ENCODE measurements at places on chromosomes 12 and 14. TPM values are rescaled to one million over a fixed set of nuclear protein-coding genes. Genes with fewer than 3 reads are reported as not detected.

DNA sequence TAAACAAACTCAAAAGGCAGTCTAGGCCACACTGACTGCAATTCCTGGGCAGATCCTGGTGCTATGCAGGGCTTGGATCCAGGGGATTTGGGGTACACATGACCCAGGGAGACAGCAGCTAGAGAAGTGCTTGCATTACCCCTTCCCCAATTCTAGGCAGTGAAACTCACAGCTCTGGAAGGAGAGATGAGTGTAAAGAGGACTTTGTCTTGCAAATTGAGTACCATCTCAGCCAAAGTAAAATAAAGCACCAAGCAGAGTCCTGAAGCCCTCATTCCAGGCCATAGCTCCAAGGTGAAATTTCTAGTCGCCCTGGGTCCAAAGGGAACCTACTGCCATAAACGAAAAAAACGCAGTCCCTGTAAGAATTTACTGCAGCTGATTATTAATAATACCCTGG lies 644.9 kb upstream of the FLRT2 start:
- DNase-seq, result no peak
- no peak overlapping the region for H3K27ac ChIP-seq
- H3K4me3 ChIP-seq, result no peak overlapping the region
- H3K4me1 ChIP-seq, result no peaks in the 10 kb centered on the region

DNA sequence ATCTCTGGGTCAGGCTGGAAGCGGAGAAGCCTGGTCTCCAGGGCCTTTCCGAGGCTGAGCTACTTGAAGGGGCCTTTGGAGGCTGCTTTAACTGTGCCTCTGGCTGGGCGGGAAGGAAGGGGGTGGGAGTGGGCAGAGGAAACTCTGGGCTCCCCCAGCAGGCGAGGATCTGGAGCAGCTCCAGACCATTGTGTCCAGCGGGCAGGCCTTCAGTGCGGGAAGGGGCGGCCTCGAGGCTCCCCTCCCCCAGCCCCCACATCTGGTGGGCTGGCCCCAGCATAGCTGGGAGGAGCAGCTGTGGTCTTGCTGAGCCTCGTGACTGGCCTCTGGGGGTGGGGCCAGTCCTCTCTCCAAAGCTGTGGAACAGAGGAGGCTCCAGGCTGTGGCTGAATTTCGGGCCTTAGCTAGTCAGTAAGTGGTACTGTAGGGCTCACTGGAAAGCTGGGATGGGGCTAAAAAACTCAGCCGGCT lies 3.4 kb downstream of the TAMALIN start:
- peaks cover 20% of the 10 kb centered on the region for H3K4me1 ChIP-seq
- H3K27me3 ChIP-seq, result peaks cover 30% of the 10 kb centered on the region
- peak overlapping the region; percentile 92 for H3K27ac ChIP-seq
- DNase-seq, result peak; percentile 90
- H3K36me3 ChIP-seq, result no peaks in the 10 kb centered on the region
- no peak overlapping the region for H3K4me3 ChIP-seq

GRCh38 chr14:58631732-58632131 lies 6.0 kb upstream of the DACT1 start:
- H3K27ac ChIP-seq, result no peak overlapping the region
- no peaks in the 10 kb centered on the region for H3K36me3 ChIP-seq
- no peak for DNase-seq

DNA sequence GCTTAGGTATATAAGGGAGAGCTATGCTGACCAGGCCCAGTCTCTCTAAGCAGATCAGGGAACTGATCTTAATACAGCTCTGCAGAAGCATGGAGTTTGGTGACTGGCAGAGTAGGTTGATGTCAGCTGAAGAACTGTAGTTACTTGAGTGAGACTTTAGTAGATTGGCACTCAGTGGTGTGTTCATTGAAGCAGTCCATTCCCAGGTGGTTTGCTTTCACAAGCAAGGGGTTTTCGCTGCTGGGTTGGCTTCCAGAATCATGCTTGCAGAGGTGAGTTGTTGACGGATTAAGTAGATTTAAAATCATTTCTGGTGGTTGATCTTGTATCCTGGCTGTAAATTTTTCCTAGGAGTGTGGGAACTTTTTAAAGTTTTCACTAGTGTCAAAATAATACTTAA lies 6.5 kb upstream of the DHRS7 start:
- no peaks in the 10 kb centered on the region for H3K36me3 ChIP-seq
- no peak overlapping the region for H3K4me3 ChIP-seq
- no peak for DNase-seq

The SLC25A47 gene
- total RNA-seq, result 1.6 TPM

GRCh38 chr14:56816574-56817391 lies 6.5 kb upstream of the OTX2 start:
- no peaks in the 10 kb centered on the region for H3K4me1 ChIP-seq
- peaks cover 98% of the 10 kb centered on the region for H3K27me3 ChIP-seq
- no peak overlapping the region for H3K27ac ChIP-seq
- no peak for DNase-seq

DNA sequence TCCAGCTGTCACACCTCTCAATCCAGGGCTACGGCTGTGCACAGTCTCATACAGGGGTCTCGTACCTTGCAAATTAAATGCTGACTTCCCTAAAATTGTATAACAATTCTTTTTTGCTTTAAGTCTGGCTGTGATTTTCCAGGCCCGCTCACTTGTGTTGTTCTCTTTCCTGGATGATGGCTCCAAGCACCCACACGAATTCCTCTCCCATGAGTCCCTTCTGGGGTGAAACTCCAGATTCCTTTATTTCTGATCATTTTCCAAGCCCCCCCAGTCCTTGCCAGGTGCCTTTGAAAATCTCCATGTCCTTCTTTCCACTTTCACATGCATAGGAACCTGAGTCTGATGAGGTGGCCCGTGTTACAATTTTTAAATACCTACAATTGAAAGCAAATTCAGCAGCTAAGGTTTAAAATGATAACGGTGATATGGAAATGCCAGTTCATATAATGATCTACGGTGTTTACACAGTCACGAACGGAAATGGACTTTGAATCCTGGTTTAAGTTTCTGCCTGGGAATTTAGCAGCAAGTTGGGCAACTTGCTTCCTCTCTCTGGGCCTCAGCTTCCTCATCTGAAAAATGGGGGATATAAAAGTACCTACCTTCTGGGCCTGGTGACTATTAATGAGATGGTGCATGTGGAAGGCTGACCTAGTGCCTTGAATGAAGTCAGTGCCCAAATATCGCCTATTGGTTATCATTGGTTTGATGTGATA lies 85.5 kb downstream of the STAB2 start:
- no peaks in the 10 kb centered on the region for H3K27me3 ChIP-seq
- H3K4me3 ChIP-seq, result no peak overlapping the region
- no peaks in the 10 kb centered on the region for H3K36me3 ChIP-seq
- peaks cover 14% of the 10 kb centered on the region for H3K4me1 ChIP-seq

GRCh38 chr14:104462651-104463630 lies 116.6 kb upstream of the C14orf180 start:
- H3K36me3 ChIP-seq, result no peaks in the 10 kb centered on the region
- H3K27me3 ChIP-seq, result peaks cover 58% of the 10 kb centered on the region
- H3K4me1 ChIP-seq, result peaks cover 7% of the 10 kb centered on the region
- no peak overlapping the region for H3K27ac ChIP-seq
- no peak overlapping the region for H3K4me3 ChIP-seq

The RPL10L gene
- total RNA-seq, result not detected

- H3K36me3 ChIP-seq, result no peaks in the 10 kb centered on the region
- no peak for DNase-seq
- H3K4me3 ChIP-seq, result no peak overlapping the region
- H3K4me1 ChIP-seq, result peaks cover 27% of the 10 kb centered on the region
- H3K27me3 ChIP-seq, result no peaks in the 10 kb centered on the region
- peak overlapping the region; percentile 48 for H3K27ac ChIP-seq
Measured at GRCh38 chr12:109947521-109947920, 47.4 kb downstream of the TCHP start.

The CLEC2D gene
- 5.7 TPM for total RNA-seq

GRCh38 chr12:66196806-66197205 lies 7.8 kb downstream of the IRAK3 start:
- H3K27ac ChIP-seq, result no peak overlapping the region
- H3K27me3 ChIP-seq, result no peaks in the 10 kb centered on the region
- no peak for DNase-seq
- no peaks in the 10 kb centered on the region for H3K36me3 ChIP-seq

DNA sequence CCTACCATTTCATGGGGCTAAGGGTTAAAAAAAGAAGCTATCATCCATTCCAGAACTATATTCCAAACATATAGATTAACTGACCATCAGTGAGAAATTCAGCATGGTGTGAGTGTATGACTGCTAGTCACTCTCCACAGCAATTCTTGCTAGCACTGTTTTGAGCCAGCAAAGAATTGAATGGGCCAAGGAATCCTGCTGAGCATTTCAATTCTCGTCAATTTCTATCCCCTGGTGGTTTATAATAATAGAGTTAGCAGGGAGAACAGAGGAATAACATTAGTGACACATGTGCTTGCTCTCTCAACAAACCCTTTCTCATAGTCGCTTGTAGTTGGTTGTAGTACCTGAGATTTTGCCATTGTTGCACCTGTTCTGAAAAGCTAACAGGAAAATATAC lies 7.2 kb downstream of the MBIP start:
- no peak overlapping the region for H3K27ac ChIP-seq
- no peaks in the 10 kb centered on the region for H3K36me3 ChIP-seq

DNA sequence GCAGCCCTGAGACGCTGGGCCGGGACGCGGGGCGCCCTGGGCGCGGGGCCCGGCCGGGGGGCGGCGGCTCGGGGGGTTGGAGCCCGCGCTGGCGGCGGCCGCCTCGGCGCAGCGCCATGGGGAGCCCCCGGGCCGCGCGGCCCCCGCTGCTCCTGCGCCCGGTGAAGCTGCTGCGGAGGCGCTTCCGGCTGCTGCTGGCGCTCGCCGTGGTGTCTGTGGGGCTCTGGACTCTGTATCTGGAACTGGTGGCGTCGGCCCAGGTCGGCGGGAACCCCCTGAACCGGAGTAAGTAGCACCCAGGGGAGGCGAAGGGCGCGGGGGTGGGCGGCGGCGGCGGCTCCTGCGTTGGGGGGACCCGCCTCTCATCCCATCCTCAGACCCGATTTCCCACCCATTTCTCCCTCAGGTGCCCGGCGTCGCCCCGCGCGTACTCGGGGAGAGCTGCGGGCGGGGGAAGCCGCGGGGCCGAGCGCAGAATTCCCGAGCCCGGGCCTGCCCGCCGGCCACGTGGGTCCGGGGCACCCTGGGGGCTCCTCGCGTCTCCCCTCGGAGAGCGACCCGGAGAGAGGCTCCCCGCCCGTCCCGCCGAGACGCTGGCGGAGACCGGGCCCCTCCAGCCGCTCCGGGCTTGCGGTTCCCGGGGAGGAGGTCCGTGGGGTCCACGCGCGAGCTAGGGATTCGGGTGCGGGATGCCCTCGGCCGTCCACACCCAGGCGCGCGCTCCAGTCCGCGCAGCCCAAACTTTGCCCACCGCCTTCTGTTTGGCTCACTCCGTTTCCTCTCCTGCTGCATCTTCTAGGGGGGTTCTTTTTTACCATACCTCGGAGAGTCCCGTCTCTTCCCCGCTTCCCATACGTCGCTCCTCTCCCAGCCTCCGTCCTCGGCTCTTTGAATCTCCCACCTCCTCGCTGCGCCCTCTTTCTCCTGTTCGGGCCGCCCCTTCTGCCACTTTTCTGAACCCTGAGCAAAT lies 807 bp downstream of the B4GALNT3 start:
- DNase-seq, result peak; percentile 48
- H3K27ac ChIP-seq, result peak overlapping the region; percentile 29
- peak overlapping the region; percentile 18 for H3K4me3 ChIP-seq
- no peaks in the 10 kb centered on the region for H3K36me3 ChIP-seq
- H3K27me3 ChIP-seq, result peaks cover 44% of the 10 kb centered on the region
- H3K4me1 ChIP-seq, result peaks cover 16% of the 10 kb centered on the region

The SYCP3 gene
- total RNA-seq, result not detected

The LGR5 gene
- total RNA-seq, result 7.2 TPM

- no peaks in the 10 kb centered on the region for H3K27me3 ChIP-seq
- H3K27ac ChIP-seq, result no peak overlapping the region
- no peaks in the 10 kb centered on the region for H3K36me3 ChIP-seq
- H3K4me3 ChIP-seq, result no peak overlapping the region
Measured at GRCh38 chr14:68942296-68943035, 36.6 kb downstream of the ACTN1 start.

- no peak overlapping the region for H3K4me3 ChIP-seq
- no peak overlapping the region for H3K27ac ChIP-seq
- H3K4me1 ChIP-seq, result peaks cover 9% of the 10 kb centered on the region
- no peak for DNase-seq
- no peaks in the 10 kb centered on the region for H3K27me3 ChIP-seq
Measured at GRCh38 chr12:31226639-31227038, 99.3 kb downstream of the SINHCAF start.

- no peak overlapping the region for H3K27ac ChIP-seq
- no peaks in the 10 kb centered on the region for H3K36me3 ChIP-seq
- no peaks in the 10 kb centered on the region for H3K4me1 ChIP-seq
- no peak overlapping the region for H3K4me3 ChIP-seq
Measured at GRCh38 chr14:85856430-85856829, 326.5 kb downstream of the FLRT2 start.

DNA sequence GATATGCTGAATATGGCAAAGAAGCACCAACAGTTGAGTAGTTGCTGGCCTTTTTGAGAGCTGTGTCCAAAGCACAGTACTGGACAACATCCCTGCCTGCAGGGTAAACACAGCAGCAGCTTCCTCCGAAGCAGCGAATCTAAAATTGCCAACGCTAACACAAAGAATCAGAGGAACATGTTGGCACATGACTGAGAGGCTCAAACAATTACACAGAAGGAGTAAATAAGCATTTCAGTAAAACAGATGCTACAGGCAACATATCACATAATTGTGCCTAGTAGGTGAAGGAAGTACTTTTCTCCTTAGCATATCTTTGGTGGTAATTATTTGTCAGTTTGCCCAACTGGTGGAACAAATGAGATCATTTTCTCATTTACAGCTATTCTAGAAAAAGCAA lies 52.1 kb downstream of the KICS2 start:
- no peaks in the 10 kb centered on the region for H3K4me1 ChIP-seq
- no peak for DNase-seq
- no peak overlapping the region for H3K4me3 ChIP-seq

- H3K4me1 ChIP-seq, result peaks cover 12% of the 10 kb centered on the region
- no peaks in the 10 kb centered on the region for H3K27me3 ChIP-seq
- no peak overlapping the region for H3K4me3 ChIP-seq
Measured at GRCh38 chr14:100303925-100304324, 2.3 kb downstream of the SLC25A29 start.

GRCh38 chr12:62632411-62632918 lies 165.8 kb downstream of the MON2 start:
- peak overlapping the region; percentile 29 for H3K4me3 ChIP-seq
- peak; percentile 55 for DNase-seq
- no peaks in the 10 kb centered on the region for H3K36me3 ChIP-seq
- peak overlapping the region; percentile 56 for H3K27ac ChIP-seq

The MYF6 gene
- total RNA-seq, result not detected

The REP15 gene
- total RNA-seq, result 1.6 TPM

GRCh38 chr14:95518045-95518751 lies 1.7 kb upstream of the SYNE3 start:
- no peak overlapping the region for H3K4me3 ChIP-seq
- peaks cover 23% of the 10 kb centered on the region for H3K4me1 ChIP-seq
- H3K36me3 ChIP-seq, result no peaks in the 10 kb centered on the region
- H3K27ac ChIP-seq, result no peak overlapping the region

DNA sequence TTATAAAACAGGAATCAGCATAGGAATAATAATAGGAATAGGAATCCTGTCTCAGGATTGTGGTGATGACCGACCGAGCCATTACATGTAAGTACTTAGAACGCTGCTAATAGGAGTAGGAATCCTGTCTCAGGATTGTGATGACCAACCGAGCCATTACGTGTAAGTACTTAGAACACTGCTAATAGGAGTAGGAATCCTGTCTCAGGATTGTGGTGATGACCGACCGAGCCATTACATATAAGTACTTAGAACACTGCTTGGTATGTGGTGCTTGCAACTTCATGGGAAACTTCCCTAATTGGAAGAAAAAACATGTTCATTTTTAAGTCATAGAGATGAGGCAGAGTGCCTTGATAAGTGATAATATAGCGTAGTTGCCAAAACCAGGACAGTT lies 30.0 kb downstream of the ELK3 start:
- no peak for DNase-seq
- H3K36me3 ChIP-seq, result no peaks in the 10 kb centered on the region
- H3K4me3 ChIP-seq, result no peak overlapping the region
- H3K27me3 ChIP-seq, result no peaks in the 10 kb centered on the region
- H3K27ac ChIP-seq, result peak overlapping the region; percentile 8
